Fibroblast of mammary gland (primary cell): ENCODE measurements at places on chromosomes 1 and 21.

- no peak for DNase-seq
Observed at GRCh38 chr1:11324567-11325165, 51.7 kb downstream of the UBIAD1 start.

DNA sequence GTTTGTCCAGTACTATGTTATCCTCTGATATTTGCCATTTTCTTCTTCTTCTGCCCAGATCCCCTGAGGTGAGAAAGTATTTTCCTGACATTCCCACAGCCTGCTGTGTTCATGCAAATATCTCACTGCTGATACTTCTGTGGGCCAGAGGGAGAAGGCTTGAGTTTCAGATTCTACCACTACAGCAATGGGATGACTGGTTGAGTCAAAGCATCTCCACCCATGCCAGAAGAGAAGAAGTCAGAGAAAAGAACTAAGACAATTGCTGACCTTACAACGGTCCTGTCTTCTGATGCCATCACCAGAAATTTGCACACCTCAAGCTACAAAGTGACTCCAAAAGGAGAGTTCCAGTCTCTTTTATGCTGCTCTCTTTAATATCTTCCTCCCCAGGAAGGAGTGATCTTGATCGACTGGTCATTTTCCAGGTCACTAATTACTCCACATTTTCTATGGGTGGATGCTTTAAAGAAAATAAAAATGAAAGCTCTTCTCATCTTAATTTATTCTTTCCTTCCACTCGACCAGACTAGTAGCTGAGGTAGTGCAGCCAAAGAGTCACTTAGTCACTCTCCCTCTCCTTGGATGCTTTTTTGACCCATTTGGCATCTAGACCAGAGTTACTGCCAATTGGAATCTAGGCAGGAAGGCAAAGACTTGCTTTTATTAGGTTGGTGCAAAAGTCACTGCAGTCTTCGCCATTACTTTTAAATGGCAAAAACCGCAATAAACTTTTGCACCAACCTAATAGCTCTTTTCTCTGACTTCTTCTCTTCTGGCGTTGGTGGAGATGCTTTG, 195.1 kb downstream of the PTPRC start:
- DNase-seq: no peak

DNA sequence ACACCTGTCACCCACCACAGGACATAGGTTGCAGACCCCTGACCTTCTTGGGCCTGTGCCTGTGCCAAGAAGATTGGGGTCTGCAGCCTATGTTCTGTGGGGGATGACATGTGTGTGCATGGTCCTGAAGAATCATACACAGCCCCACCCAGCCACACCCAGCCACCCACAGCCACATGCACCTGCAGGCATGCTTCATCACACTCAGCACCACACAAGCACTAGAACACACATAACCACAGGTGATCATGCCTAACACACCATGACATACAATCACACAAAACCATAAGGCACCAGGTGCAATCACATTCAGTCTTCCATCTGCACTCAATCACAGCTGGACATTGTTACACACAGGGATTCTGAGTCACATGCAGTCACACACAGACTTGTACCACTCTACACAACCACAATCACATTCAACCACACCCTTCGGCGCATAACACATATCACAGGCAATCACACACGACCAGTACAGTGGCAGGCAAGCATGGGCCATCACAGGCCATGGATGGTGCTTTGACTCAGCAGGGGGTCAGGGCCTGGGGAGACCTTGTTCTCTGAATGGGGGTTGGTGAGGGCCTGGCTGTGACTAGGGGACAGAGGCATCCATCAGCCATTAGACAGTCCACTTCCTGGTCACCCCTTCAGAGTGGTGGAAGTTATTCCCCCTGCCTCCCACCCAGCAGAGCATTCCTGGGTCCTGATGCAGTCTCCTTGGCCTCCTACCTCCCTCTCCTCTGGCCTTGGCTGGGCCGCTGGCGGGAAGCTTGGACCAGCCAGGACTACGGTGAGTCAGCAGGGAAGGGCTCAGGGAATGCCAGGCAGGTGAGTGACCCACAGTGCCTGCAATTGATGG, 44.3 kb upstream of the EPS8L3 start:
- DNase-seq: peak; percentile 74

DNA sequence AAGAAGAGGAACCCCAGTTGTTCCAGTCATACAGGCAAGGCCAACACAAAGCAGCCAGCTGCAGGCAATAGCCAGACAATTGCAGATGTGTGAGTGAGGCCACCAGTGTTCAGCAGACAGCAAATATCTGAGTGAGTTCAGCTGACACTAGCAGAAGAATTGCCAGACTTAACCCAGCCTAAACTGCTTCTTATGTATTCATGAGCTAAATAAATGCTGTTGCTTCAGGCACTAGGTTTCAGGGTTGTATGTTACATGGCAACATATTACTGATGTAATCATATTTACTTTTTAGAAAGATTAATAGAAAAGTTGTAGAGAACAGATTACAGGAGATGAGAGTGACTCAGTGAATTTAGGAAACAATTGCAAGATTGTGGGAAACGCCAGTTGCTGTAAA, 129.8 kb upstream of the CHODL start:
- DNase-seq: no peak

- DNase-seq: no peak
Observed at GRCh38 chr1:40050863-40051262, 10.3 kb downstream of the CAP1 start.

GRCh38 chr1:36268981-36269380, 37.2 kb upstream of the SH3D21 start:
- DNase-seq: no peak

DNA sequence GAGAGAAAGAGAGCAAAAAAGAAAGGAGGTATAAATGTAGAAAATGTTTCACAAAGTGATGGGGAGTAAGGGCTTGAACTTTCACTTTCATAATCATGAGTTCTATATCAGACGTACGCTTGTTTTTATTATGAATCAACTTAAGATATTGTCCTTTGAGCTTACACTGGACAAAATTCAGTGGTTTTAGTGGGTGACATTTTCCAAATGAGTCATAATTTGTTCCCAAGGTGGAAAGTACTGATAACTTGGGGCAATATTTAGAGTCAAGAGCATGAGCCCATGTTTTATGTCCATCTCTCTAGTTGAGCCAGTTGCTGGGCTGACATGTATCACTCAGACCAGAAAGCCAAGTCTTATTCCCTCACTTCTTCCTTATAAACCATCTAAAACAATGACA, 161.6 kb downstream of the CHRM3 start:
- no peak for DNase-seq

- DNase-seq: no peak
Observed at GRCh38 chr1:9629445-9630201, 21.9 kb upstream of the PIK3CD start.
